ENCODE measurements at places on chromosomes 16 and 17. TPM values are rescaled to one million over a fixed set of nuclear protein-coding genes. Genes with fewer than 3 reads are reported as not detected.

EVPL gene
- 0.38 TPM for total RNA-seq

CLEC18B gene
- 0.39 TPM for total RNA-seq

C17orf100 gene
- total RNA-seq, result 0.39 TPM

VASN gene
- total RNA-seq, result 0.57 TPM

SLC35G6 gene
- total RNA-seq, result not detected

CD300E gene
- 0.11 TPM for total RNA-seq

BRIP1 gene
- 1.5 TPM for total RNA-seq

MEIOC gene
- not detected for total RNA-seq

WNK4 gene
- 0.16 TPM for total RNA-seq

MYH1 gene
- not detected for total RNA-seq

PPY gene
- not detected for total RNA-seq

- DNase-seq, result no peak
These were observed at the start of gene PMFBP1 for GRCh38 chr16:72172105-72173034. Gene PMFBP1 (minus strand): TSS chr16:72172155. CDS start chr16:72171208, 947 bp downstream.

- no peak for DNase-seq
These were observed 23.3 kb downstream of the SHISA6 start for GRCh38 chr17:11264183-11264871.

DNA sequence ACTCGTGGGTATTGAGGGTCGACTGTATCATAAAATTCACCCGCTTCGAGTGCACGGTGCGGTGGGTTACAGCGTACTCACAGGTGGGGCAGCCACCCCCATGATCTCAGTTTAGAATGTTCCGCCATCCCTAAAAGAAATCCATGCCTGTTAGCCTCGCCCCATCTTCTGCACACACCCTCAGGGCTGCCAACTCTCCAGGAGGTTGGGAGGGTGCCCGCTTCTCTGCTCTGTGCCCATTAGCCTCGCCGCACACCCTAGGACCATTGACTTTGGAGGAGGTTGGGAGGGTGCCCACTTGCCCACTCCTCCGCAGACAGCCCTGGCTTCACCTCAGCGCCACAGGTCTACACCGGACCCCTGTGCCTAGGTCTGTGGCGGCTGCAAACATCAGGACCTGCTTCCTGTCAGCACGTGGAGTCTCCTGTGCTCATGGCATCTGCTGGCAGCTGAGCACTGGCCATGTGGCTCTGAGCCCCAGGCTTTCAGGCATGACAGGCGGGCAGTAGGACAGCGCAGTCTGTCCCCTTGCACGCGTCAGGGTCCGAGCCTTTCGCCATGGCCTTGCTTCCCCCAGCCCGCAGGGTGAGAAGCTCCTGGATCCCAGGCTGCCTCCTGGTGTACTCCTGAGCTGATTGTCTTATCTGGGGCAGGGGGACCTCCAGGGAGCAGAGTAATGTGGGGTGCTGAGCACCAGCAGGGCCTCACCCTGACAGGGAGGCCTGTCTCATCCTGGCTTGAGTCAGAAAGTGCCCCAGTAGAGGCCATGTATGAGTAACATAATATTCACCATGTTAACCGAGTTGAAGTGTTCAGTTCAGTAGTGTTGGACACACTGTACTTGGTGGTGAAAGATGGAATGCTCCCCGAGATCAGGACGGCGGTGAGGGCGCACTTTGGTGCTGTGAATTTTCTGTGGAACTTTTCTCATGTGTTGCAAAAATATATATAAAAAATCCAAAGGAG lies 21.9 kb downstream of the NME3 start:
- DNase-seq, result no peak

DNA sequence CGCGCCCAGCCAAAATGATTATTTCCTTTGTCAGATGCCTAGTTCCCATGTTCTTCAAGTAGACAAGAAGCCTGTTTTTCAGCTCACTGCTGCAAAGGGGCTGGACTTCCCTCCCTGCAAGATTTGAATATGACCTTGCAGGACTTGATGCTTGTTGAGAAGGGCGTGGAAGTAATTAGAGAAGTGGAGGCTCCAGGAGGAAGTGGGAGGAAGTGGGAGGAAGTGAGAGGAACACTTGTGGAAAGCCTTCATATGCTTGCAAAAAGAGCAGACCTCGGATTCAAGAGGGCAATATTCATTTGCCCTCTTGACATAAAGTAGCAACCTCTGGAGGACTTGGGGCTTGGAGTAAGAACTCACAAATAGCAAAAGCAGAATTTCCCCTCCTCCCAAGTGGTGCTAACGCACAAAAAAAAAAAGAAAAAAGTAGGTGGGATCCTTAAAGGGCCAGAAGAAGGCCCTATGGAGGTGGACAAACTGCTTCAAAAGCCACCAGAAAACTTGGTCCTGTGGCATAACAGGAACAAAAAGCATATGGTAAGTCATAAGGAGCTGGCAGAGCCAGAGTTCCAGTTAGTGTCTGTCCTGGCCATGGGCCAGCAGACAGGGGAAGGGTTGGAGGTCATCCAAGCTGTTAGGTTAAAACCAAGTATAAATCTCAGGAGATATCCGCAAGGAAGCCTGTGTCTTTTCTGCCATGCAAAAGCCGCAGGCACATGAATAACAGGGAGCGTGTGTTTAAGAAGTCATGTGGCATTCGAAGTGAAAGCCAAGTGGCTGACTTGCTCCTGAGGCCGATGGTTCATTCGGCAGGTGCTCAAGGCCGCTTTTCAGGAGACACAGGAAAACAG lies 20.6 kb upstream of the PRKAR1A start:
- DNase-seq, result no peak

GRCh38 chr17:17693253-17694168 lies 12.3 kb downstream of the RAI1 start:
- DNase-seq, result no peak

DNA sequence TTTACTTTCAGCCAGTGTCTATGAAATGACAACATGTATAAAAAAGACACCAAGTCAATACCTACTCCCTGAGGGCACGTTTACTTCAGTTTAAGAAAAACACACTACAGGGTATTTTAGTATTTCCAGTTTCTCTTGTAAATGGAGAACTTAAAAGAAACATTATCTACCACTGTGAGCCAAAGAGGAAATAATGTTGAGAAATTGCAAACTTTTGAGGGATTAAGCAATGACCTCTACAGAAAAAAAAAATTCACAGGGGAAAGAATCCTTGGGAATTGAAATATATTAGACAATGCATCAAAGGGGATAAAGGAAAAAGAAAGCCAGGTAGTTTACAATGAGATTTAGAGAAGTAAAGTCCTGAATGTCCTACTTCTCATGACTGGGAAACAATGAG lies 126.0 kb downstream of the KCNJ2 start:
- DNase-seq, result no peak

DNA sequence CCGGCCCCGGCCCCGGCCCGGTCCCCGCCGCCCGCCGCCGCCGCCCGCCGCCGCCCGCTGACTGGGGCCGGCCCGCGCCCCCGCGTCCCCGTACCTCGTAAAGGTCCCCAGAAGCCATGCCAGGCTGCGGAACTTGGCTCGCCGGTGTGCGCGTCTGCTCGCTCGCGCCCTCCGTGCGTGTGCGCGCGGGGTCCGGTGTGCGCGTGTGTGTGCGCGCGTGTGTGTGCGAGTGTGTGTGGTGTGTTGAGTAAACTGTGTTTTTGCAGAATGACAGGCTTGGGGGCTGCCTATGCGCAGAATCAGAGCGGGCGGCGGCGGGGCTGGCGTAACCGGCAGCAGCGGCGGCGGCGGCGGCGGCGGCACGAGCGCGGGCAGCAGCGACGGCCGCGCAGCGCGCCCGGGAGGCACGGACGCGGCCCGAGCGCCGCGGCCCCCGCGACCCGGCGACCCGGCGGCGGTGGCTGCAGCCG lies 307 bp downstream of the CDYL2 start:
- peak; percentile 75 for DNase-seq

DNA sequence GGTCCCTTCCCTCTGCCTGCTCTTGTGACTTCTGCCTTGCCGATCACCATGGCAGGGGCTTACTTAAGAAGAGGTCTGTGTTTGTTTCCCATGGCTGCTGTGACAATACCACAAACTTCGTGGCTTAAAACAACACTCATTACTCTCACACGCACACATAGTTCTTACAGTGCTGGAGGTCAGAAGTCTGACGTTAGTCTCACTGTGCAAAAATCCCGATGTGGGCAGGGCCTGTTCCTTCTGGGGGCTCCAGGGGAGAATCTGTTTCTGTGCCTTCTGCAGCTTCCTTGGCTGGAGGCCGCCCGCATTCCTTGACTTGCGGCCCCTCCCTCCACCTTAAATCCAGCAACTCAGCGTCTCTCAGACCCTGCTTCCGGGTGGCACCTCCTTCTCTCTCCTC lies 249.2 kb upstream of the GSE1 start:
- no peak for DNase-seq

DNA sequence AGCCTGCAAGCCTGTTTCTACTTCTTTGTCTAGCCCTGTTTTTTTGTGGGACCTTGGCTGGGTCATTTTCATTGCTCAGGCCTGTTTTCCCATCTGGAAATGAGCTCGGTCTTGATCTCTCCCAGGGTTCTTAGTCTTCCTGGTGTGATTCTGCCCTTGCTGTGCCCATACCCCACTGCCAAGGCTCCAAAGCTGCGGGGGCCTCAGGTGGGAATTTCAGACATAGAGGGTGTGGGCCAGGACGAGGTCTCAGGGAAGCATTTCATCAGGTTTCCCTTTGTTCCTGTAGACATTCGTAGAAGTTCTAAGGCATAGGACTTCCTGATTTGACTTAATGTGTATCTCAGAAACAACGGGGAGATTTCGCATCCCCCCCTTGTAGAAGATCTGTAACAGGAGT lies 5.8 kb downstream of the MPRIP start:
- DNase-seq, result no peak

- DNase-seq, result no peak
These were observed 2.7 kb downstream of the TNFAIP1 start for GRCh38 chr17:28338056-28338768.

- DNase-seq, result no peak
These were observed 20.5 kb downstream of the CDC42EP4 start for GRCh38 chr17:73291260-73291801.

GRCh38 chr17:34241062-34241461 lies 14.0 kb upstream of the CCL2 start:
- no peak for DNase-seq

- DNase-seq, result no peak
These were observed 2.0 kb downstream of the KLHL36 start for GRCh38 chr16:84650062-84650991.

DNA sequence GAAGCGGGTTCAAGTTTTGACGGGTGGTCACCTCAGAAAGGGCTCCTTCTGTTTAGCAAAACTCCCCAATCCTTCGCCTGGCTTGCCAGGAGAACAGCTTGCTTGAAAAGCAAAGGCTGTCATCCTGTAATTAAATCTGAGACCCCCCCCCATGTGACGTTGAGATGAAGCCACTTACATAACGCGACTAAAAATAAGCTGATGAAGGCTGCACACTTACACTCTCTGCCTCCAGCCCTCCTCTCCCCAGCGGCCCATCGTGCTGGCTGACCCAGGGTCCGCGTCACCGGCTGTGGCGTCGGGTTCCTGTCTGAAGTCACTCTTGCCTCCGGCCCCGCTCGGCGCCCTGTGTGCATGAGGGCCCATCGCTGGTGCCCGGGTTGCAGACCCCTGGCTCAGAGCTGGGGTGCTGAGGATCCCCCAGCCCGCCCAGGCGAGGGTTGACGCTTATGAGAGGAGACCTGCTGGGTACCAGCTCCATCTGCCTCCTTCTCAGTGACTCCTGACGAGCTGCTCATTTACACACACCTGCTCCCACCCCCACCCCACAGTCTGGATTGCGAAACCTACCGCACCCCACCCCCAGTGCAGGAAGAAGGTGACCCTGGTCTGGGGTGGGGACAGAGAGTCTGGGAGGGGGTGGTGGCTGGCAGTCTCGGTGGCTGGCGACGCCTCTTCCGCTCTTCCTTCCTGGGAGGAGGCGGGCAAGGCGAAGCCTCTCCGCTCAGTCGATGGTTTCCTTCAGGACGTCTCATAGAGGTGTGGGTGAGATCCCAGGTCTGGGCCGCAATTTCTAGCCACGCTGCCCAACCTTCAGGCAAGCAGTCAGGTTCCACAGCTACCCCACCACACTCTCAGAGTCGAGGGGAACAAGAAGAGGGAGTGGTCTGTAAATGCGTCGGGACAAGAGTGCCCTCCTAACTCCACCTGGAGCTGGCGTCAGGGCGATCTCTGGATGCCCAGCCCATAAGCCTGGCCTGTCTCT lies 3.1 kb upstream of the BAIAP2 start:
- DNase-seq, result no peak

DNA sequence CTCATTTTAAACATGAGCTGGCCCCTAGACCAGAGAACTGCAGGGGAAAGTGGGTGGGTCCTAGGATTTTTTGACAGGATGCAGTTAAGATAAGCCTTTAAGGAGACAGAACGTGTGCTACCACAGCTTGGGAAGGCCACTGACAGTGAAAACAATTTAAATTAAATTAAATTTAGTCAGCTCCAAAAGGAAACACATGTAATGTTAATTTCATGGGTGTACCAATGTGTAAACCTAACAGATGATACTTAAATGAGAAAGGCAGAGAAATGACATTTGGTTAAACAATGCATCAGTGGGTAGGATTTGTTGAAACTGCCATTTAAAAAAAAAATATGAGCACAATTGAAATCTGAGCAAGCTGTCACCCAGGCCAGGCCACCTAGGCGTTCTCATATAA lies 250.8 kb downstream of the XYLT1 start:
- DNase-seq, result no peak

GRCh38 chr16:15949210-15950160 lies at the start of gene ABCC1:
Gene ABCC1 (plus strand): TSS chr16:15949616. CDS start chr16:15949752, 136 bp downstream.
- DNase-seq, result peak; percentile 30
